Activated naive CD4-positive, alpha-beta T cell (primary cell): ENCODE measurements at places on chromosomes 5 and 9.

DNA sequence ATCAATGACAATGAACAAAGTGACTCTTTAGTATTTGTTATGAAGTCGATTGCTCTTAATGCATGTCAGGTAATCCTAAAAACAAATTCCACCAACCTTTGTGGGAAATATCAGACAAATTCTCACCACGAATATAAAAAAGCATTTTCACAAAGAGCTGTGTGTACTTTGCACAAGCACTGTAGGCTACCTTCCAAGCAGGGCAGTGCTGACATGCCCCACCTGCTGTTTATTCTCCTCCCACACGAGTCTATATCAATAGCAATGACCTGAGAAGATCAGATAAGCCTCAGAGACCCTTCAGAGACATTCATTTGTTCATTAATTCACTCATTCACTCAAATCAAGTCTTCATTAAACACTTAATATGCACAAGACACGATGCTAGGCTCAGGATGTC, 469.1 kb downstream of the ZSWIM6 start:
- DNase-seq, result no peak

DNA sequence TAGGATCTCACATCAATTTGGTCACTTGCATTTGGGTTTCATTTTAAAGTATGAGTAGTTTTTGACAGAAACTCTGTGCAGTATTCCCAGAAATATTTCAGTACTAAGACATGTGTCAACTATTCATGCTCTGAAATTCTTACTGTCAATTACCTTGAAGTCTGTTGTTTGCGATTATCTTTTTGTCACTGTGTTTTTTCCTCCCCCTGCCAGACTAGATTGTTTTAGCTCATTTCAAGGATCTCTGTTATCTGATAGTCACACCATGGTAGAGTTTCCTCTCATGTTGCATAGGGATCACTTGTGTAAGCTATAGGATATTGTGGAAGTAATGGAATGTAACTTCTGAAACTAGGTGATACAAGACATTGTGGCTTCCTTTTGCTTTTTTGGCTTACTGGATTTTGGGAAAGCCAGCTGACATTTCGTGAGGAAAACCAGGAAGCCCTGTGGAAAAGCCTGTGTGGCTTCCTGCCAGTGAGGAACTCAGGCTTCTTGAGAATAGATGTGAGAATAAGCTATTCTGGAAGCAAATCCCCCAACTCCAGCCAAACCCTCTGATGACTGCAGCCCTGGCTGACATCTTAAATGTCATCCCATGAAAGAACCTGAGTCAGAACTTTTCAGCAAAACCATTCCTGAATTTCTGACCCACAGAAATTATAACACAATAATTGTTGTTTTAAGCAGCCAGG, 122.2 kb downstream of the FGF10 start:
- DNase-seq, result no peak

- peak; percentile 55 for DNase-seq
Measured at GRCh38 chr5:75053304-75054133, 1.2 kb upstream of the GCNT4 start.

- DNase-seq, result no peak
Measured at GRCh38 chr9:82454509-82455190, 466.1 kb downstream of the SPATA31D1 start.

GRCh38 chr5:120640778-120641177, 176.7 kb downstream of the PRR16 start:
- no peak for DNase-seq

- no peak for DNase-seq
Measured at GRCh38 chr5:16489322-16489791, 23.8 kb upstream of the ZNF622 start.

GRCh38 chr9:70468291-70468690, 53.8 kb upstream of the KLF9 start:
- no peak for DNase-seq

DNA sequence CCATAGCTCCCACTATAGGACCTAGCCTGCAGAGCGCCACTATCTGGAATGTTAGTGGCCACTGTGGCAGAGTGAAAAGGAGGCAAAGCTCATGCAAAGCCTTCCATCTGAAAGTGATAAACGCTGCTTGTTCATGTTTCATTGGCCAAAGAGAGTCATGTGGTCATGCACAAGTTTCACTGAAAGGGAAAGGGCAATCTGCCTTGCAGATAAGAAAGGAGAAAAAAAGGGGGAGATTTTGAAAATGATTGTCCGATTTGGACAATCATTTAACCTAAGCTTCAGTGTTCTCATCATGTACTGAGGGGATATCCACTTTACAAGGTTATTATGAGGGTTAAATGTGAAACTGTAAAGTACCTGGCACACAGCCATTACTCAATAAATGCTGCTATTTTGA, 9.0 kb upstream of the MOB3B start:
- no peak for DNase-seq

- no peak for DNase-seq
Measured at GRCh38 chr5:6902597-6902996, 189.4 kb downstream of the TENT4A start.

GRCh38 chr5:138350563-138350890, 2.0 kb upstream of the KDM3B start:
- DNase-seq, result no peak

- DNase-seq, result no peak
Measured at GRCh38 chr9:134993416-134993815, 75.7 kb upstream of the FCN1 start.

- no peak for DNase-seq
Measured at GRCh38 chr9:14485366-14485765, 171.4 kb upstream of the NFIB start.

DNA sequence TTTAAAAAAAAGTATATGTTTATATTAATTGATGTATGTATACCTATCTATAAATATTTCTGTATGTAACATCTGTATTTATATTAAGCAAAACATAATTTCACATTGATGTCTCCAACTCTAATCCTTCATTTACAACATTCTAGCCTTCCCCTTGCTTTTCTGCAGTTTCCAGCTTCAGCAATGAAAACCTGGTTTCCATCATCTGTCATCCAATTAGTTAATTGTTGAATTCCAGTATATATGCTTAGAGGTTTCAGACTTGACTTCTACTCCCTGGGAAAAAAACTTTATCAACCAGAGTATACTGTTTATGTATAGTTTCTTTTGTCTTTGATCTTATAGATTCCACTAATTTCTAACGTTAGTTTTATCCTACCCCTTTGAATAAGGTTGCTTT, 38.4 kb downstream of the NMUR2 start:
- no peak for DNase-seq

GRCh38 chr5:87722286-87722685, 309.6 kb upstream of the CCNH start:
- DNase-seq, result no peak

DNA sequence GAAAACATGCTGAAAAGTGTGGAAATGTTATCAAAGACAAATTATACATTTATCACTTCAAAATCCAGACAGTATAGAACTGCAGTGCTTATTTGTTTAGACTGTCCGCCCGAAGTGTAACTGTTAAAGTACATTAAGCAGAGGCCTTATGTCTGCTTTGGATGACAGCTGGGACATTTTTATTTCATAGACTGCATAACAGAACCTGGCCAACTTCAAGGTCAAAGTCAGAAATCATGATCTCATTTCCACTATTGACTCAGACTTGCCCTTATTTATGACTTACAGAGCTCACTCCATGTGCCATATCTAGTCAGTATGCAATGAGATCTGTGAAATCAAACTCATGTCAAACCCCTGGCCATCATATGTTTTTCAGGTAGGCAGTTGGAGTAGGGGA, 87.7 kb downstream of the RAB3C start:
- DNase-seq, result no peak

- DNase-seq, result no peak
Measured at GRCh38 chr5:116453988-116454411, 120.6 kb downstream of the SEMA6A start.

GRCh38 chr9:116482740-116483139, 204.4 kb upstream of the TRIM32 start:
- DNase-seq, result no peak

- DNase-seq, result no peak
Measured at GRCh38 chr5:107563959-107564544, 106.7 kb downstream of the EFNA5 start.

GRCh38 chr9:109604131-109604530, 106.0 kb upstream of the PTPN3 start:
- no peak for DNase-seq

GRCh38 chr5:125713109-125713805, 710.0 kb upstream of the GRAMD2B start:
- DNase-seq, result no peak

DNA sequence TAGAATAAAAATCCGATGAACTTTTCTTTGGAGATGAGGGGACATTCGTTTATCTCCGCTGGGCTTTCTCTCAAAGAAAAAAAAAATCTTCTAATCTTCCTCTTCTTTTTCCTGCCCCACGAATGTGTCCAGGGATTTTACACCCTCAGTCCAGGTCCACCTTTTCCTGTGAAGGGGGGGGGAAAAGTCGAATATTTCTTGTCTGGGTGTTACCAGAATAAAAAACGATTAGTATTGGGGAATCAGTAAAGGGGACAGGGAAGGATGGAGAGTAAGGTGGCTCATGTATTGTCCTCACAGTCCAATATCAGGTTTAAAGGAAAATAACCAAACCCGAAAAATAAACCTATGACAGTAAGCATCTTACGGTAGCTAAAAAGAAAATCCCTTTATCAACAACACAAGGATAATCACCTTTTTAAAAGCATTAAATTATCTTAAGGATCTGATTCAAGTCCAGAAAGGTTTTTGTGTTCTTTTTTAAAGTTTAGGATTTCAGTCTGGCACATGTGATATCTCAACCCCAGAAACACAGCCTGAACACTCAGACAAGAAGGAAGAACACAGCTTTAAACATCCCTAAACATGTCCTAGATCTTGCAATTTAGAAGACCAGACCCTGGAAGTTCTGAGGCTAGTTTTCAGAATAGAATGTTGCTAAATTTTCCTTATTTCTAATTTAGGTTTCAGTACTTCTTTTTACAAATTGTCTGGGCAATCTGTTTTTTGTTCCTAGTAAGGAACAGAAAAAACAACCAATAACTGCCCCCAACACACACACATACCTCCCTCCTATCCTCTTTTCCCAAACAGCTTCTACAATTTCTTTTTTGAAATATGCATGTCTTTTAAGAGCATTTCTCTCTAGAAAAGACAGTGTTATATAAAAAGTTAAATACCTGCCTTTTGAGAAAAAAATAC, 1.2 kb downstream of the ZNF608 start:
- no peak for DNase-seq

GRCh38 chr5:72179028-72179815, 71.9 kb downstream of the MAP1B start:
- no peak for DNase-seq

- no peak for DNase-seq
Measured at GRCh38 chr9:127968700-127969383, 11.9 kb downstream of the EEIG1 start.

- DNase-seq, result no peak
Measured at GRCh38 chr9:14908295-14909180, 1.7 kb downstream of the FREM1 start.

GRCh38 chr5:38899936-38900335, 54.1 kb downstream of the OSMR start:
- DNase-seq, result no peak

DNA sequence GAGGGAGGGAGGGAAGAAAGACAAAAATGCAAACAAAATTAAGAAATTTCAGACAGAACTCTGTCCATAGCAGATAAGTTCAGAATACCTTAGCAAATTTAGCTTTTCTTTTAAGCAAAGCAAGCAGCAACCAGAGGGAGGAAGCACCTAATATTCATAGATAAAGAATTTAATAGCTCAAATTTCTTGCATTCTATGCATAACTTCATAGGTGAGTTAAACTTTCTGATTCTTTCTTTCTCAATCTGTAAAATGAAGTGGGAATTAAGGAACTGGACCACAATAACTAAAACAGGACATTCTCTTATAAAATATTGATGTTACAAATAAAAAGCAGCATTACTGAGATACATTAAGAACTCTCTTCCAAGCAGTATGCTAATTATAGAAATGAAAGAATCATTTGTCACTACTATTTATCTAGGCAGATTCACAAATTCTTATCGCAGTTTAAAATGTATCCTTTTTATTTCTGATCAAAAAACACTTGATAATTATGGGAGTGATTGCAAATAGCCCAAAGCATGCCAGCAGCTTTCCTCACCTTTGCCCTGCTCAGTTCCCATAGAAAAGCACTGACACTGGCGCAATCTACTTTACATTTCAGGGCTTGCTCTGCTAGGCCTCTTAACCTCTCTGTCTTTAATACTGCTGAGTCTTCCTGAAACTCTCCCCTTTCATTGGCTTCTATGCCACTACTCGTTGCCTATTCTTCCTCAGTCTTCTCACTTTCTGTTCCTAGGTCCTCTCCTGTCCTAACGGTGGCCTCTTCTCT, 341.8 kb downstream of the PIK3R1 start:
- DNase-seq, result no peak

- no peak for DNase-seq
Measured at GRCh38 chr5:83396662-83397061, 74.9 kb upstream of the VCAN start.

DNA sequence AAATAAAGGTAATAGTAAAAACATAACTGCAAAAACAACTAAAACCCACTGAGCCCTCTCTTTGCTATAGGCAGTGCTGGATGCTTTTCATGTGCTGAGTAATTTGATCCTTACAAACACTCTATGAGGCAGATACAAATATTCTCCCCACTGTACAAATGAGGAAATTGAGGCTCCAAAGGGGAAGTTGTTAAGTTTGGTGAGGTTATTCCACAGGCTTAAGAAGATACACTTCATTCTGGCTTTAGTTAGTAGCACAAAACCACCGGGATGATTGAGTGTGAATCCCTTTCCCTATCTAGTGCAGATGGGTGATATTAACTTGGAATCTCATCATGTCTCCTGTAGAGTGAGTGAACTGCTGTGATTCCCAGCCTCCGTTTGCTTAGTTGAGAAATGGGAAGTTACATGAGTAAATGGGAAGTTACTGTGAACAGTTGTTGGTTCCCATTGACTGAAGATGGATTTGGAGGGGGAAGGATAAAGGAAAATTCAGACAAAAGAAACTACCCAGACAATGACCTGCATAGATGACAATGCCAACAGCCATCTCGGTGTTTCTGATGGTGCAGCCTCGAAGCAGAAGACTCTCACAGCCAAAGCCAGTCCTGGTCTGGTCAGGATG, 208.3 kb downstream of the ATP10B start:
- DNase-seq, result no peak

GRCh38 chr9:71071633-71072032, 49.8 kb downstream of the TRPM3 start:
- DNase-seq, result no peak

DNA sequence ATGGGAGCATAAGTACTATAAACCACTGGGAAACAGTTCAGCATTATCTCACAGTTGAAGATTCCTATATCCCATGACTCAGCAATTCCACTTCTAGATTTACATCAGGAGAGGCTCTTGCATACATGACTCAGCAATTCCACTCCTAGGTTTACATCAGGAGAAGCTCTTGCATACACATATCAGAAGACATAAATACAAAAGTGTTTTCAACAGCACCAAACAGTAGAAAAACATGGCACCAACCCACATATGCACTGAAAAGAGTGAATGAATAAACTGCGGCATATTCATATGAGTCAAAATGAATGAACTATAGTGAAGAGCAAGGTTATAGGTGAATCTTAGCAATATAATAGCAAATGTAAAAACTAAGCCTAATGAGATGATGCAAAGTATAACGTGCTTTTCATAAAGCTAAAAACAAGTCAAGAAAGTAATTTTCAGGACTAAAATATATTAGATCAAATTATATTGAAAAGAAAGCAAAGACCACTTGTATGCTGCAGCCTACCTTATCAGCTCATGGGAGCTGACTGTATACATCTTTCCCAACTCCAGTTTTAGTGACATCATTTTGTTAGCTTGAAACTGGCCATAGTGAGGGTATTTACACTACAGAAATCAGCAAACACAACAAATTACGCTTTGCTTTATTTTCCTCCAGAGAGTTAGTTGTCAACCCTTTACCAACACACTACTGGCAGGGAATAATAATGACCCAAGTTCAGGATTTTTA, 95.8 kb downstream of the ANKRD18B start:
- DNase-seq, result no peak
